ENCODE measurements at places on chromosomes 2 and 18.

- DNase-seq: no peak
Observed at GRCh38 chr2:12605936-12606335, 110.8 kb upstream of the TRIB2 start.

GRCh38 chr2:188523919-188524318 is 232.2 kb downstream of the GULP1 start:
- DNase-seq: no peak

- DNase-seq: no peak
Observed at GRCh38 chr2:239328351-239329191, 72.2 kb downstream of the HDAC4 start.

GRCh38 chr18:944440-944839 is 39.8 kb downstream of the ADCYAP1 start:
- DNase-seq: no peak
